Central memory CD4-positive, alpha-beta T cell (primary cell): ENCODE measurements at places on chromosomes 13 and 19.

GRCh38 chr19:18089726-18090125 lies 3.0 kb upstream of the IL12RB1 start:
- no peak for DNase-seq

DNA sequence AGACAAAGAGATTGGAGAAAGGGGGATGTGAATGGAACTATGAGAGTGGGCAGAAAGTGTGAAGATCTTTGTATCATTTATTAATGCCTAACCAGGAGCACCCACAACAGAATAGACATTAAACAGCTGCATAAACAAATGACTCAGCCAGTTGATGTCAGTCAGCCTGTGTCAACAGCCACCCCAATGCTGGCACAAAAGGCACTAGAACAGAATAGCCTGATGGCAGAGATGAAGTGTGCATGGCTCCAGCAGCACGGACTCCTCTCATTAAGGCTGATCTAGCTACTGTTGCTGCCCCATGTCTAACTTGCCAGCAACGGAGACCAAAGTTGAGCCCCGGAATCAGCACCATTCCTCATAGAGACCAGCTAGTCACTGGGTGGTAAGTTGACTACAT lies 7.8 kb downstream of the CPB2 start:
- no peak for DNase-seq

DNA sequence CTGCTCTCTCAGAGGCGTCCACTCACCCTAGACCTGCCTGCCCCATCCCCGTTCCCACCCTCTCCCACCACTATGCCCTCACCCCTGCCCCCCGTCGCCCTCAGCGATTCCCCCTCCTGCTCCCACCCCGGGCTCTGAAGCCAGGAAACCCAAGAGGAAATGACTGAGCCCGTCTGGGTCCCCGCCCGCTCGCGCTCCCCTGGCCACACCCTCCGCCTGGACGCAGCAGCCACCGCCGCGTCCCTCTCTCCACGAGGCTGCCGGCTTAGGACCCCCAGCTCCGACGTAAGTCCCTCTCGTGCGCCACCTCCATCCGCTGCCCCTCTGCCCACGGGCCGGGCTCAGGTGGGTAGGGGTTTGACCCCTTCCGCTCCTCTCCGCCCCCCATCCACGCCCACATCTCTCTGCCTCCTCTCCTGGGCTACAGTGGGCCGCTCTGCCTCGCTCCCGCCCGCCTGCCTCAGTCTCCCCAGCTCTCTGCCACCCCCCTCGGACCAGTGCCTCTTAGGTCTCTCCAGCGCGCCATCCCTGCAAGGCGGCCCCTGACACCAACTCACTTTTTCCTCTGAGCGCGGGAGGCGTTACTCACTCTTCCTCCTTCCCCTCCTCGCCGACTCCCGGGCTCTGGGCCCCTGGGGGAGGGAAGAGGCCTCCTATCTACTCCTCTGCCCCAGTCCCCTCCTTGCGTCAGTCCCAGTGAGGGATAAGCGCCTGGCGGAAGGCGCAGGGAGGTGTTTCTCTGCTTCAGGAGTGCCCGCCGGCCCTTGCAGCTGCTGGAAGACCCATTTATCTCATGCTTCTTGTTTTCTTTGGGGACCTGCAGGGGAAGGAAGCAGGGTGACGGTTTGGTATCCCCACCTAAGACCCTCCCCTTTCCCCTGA lies at the start of gene FXYD5:
Gene FXYD5 (plus strand): TSS at position 211 of the 882 bp plus-strand sequence. CDS start 816 bp downstream, outside the sequence.
- peak; percentile 65 for DNase-seq

- no peak for DNase-seq
These were observed 286.5 kb downstream of the FOXO1 start for GRCh38 chr13:40379794-40380578.

DNA sequence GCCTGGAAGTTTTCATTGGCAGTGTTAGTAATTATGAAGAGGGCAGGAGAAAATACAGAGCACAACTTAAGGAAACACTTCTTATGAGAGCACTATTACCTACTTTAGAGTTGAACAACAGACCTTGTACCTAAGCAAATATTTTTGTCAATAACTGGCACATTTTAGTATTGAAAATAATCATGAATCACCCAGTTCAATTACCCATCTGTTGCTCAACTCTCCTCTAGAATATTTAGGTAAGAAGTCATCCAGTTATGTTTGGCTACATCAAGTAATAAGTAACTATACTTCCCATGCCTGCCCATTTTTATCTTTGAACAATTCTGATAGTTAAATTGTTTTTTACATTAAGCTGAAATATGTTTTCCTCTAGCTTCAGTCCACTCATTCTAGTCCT lies 893.4 kb downstream of the DIAPH3 start:
- no peak for DNase-seq

- no peak for DNase-seq
These were observed 727 bp downstream of the CERS1 start for GRCh38 chr19:18895038-18895823.

- DNase-seq: no peak
These were observed 3.3 kb downstream of the VSTM2B start for GRCh38 chr19:29528946-29529645.

- DNase-seq: no peak
These were observed 7.3 kb upstream of the F7 start for GRCh38 chr13:113098162-113098732.

DNA sequence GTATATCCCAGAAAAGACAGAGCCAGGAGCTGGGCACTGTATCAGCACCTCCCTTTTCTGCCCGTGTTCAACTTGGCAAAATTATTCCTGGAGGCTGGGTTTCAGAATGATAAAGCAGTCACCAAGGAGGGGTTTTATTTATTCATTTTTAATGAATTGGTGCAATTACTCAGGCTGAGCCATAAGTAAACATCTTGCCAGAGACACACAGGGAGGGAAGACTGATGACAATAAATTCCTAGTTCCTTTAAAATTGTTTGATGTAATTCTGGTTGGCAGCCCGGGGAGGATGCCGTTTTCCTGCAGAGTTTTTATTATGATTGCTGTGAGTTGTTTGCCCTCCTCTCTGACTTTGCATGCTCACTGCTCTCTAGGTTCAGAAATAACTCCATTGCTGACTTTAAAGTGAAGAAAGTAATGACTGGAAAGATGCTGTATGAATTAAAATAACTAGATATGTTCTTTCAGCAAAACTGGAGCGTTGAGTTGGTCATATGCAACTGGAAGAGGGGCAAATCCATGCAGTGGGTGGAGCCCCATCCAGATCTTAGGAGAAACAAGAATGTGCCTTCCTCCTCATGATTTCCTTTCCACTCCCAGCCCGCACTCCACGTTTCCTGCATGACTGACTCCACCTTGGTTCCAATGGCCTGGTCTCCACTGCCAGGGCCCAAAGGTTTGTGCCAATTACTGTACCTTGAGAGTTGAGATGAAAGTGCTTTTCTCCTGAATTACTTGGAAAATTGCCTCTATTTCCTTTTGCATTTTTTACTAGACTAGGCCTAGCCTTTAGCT lies 182.1 kb downstream of the RFC3 start:
- no peak for DNase-seq

DNA sequence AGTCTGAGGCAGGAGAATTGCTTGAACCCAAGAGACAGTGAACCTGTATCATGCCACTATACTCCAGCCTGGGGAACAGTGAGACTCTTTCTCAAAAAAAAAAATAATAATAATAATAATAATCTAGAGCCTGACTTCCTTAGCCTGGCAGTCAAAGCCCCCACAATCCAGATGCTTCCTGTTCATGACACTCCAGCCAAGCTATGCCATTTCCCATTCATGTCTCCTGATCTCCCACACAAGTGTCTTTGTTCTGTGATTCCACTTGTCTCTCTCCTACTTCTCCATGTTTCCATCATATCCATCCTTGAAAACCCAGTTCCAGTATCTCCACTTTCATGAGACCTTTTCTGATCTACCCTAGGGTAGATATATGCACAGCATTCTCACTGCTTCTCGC lies 150.7 kb downstream of the FOXO1 start:
- DNase-seq: no peak

DNA sequence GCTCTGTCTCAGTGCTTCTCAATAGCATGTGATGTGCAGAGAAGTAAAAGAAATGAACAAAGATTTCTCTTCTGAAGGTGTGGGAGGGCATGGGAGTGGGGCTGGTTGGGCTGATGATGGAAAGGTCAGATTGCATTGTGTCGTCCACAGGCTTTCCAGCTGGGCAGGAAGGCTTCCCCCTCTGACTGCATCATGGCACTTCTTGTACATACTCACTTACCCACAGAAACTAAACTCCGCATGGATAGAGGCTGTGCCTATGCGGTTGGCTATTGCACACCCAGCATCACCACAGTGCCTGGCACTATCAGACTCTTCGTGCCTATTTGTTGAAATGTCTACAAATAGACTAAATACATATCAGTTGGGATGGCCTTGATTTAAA lies 24.4 kb upstream of the TNFSF11 start:
- DNase-seq: no peak

- no peak for DNase-seq
These were observed 766 bp downstream of the SBNO2 start for GRCh38 chr19:1173159-1173844.

DNA sequence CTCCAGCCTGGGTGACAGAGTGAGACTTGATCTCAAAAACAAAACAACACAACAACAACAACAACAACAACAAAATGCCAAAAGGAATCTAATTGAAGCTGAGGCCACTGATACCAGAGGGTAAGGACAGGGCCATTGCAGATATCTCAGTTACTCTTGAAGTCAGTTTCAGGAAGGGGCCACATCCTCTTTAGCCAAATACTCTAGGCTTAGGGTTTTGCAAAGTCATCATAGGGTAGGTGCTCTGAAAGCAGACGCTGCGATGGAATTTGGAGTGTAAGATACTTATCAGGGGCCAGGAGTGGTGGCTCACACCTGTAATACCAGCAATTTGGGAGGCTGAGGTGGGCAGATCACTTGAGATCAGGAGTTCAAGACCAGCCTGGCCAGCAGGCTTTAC lies 46.6 kb upstream of the UBAC2 start:
- DNase-seq: no peak

GRCh38 chr13:94542917-94543316 lies 53.0 kb downstream of the TGDS start:
- no peak for DNase-seq

DNA sequence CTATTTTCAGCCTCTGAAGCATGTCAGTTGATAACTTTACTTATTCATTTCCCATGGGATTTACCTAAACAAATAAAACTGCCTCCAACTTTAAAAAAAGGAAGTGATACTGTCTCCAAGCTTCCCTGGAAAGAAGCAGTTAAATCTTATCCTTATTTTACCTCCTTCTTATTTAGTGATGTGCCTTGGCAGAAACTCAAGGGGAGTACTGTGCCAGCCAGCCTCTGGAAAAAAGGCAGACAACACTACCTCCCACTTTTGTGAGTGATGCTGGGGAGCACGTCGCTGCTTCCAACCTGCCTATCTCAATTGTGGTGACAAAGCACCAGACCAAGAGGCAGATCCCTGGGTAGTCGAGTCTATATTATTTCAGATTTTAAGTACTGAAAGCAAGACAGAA lies 765.6 kb downstream of the DIAPH3 start:
- no peak for DNase-seq

GRCh38 chr13:57314897-57315520 lies 148.0 kb downstream of the PRR20E start:
- DNase-seq: no peak

DNA sequence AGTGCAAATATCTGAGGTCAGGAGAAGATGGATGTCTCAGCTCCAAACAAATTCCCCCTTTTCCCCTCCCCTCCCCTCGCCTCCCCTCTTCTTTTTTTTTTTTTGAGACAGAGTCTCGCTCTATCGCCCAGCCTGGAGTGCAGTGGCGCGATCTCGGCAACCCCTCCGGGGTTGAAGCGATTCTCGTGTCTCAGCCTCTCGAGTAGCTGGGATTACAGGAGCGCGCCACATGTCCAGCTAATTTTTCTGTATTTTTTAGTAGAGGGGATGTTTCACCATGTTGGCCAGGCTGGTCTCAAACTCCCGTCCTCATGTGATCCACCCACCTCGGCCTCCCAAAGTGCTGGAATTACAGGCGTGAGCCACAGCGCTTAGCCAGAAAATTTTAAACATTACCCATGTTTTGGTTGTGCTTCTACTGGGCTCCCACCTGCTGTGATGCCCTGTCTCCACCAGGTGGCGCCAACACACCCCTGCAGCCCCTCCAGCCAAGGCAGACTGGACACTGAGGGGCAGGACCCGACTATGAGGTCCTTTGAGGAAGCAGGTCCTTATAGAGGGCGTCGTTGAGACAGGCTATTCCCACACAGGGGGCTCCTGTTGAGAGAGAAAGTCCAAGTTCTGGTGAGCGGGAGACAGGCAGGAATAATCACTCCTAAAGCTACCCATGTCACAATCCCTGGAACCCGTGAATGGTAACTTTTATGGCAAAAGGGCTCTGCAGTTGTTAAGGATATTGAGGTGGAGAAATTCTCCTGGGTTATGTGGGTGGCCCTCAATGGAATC lies 6.3 kb downstream of the ERICH4 start:
- DNase-seq: peak; percentile 56

DNA sequence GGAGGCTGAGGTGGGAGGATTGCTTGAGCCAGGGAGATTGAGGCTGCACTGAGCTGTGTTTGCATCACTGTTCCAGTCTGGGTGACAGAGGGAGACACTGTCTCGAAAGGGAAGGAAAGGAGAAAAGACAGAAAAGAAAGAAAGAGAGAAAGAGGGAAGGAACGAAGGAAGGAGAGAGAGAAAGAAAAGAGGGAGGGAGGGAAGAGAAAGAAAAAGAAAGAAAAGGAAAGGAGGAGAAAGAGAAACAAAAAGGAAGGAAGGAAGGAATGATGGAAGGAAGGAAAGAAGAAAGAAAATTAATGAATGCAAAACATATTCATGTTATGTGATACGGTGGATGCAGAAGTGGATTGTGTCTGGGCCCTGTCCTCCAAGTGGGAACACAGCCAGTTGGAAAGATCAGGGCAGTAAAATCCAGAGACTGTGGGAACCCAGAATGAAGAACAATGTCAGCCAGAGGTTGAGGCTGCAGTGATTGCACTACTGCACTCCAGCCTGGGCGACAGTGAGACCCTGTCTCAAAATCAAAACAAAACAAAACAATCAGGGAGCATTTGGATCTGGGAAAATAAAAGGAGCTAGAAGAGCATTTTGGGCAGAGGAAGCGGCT lies 6.2 kb downstream of the PHLDB3 start:
- no peak for DNase-seq

- DNase-seq: no peak
These were observed 264.5 kb upstream of the TSHZ3 start for GRCh38 chr19:31613683-31614219.

DNA sequence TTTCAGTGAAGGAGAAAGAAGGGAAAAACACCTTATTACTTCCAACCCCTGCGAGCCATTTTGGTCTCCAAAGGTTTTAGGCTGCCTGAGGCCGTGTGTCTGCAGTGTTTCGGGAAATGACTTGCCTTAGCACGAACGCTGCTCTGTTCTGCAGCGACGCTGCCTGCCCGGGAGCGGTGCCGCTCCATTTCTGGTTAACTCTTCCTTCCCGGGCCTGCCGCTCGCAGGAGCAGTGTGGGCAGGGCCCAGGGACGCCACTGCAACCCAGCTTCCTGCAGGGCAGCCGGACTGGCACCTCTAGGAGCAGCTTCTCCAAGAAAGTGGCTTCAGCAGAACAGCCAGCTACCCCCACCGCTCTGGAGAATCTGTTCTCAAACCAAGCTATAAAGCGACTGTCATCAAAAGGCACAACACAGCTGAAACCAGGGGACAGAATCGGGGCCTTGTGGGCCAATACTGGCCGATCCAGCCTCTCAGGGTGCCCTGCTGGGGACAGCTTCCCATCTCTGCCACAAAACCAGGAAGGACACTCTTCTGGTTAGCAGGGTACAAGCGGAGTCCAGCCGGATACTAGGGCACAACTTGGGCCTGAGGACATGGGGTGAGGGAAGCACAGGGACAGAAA lies 72.2 kb downstream of the KCTD15 start:
- no peak for DNase-seq
